ENCODE measurements at places on chromosomes 13 and 19. TPM values are rescaled to one million over a fixed set of nuclear protein-coding genes. Genes with fewer than 3 reads are reported as not detected.

Gene CYTH2
- 56.0 TPM for total RNA-seq

Gene TMEM272
- total RNA-seq, result not detected

Gene ETHE1
- 22.3 TPM for total RNA-seq

Gene CCDC8
- not detected for total RNA-seq

Gene KLK15
- not detected for total RNA-seq

DNA sequence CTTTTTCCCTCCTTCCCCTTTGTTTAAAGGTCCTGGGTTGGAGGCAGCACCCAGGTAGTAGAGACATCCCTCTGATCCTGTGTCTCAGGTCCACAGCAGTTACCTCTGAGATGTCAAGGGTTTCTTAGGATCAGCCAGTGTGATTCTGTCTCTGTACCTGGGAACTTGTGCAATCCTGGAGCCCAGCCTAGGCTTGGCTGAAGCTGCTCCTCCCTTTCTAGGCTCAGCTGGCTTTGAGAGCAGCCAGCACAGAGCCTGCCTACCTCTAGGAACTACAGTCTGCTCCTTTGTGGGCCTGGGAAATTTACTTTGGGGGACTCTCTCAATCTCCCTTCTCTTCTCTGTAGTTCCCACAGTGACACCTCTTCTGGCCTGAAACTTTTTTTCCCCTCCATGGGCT lies 171.6 kb downstream of the MTUS2 start:
- no peak for DNase-seq

DNA sequence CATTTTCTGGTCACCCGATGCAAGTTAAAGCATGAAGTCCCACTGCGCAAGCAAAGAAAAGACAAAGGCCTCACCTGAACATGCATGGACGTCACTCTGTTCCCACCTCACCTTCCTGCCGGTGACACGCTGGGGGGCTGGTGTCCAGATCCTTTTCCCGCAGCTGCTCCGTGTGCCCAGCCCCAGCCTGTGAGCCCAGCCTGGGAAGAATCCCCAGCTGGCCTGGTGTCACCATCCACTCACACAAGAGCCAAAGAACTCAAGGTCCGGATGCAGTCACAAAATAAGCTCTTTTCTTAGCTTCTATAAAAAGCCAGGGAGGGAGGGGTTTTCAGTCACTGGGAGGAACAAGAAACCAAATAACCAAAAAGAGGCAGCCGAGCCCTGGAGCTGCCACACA lies 249.9 kb downstream of the COL4A1 start:
- DNase-seq, result no peak

- peak; percentile 46 for DNase-seq
These were observed 782 bp upstream of the CA11 start for GRCh38 chr19:48646722-48647216.

DNA sequence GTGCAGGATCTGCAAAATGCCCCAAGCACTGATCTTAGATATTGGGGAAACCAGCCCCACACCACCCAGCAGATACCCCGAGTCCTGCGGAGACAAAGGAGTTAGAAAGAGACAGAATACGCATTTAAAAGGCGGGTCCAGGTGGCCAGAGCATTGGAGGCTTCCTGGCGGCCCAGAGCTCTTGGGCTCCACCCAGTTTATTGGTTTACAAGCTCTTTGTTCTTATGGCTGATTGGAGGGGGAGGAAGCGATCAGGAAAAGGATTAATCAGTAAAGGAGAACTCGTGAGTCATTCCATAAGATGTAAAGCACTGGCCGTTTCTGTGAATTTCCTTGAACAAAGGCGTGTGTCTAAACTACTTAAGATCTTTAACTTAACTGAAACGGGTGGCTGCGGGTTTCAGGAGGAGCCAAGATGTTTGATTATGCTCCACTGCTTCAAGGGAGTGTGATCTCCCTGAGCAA lies 926 bp downstream of the ZNF587 start:
- peak; percentile 19 for DNase-seq

Measured in B cell (primary cell).